ENCODE measurements at places on chromosomes 16 and 17. TPM values are rescaled to one million over a fixed set of nuclear protein-coding genes. Genes with fewer than 3 reads are reported as not detected.

DNA sequence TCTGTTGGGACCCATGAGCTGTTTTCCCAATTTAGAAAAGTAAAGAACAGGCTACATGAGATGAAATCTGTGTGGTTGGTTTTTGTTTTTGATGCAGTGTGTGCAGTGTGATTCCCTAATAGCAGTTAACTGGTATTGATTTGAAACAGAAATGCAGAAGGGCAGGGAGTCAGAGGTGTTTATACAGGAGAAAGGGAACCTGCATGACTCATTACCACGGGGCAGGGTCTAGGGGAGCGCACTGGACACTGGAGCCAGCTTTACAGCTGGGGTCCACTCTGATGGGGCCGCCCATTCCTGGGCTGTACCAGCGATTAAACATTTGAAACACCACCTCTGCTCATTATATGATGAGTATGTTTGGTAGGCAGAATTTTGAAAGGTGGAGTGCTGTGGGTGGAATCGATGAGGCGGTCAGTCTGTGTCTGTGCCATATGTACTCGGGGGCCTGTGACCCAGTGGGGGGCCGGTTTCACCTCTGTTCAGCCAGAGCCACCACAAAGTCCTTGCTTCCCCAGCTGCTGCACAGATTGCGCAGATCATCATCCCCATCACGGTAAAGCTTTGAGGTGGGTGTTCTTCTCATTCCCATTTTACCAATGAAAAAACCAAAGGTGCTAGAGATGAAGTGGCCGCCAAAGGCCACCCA is 142.5 kb downstream of the CMIP start:
- DNase-seq, result no peak

DNA sequence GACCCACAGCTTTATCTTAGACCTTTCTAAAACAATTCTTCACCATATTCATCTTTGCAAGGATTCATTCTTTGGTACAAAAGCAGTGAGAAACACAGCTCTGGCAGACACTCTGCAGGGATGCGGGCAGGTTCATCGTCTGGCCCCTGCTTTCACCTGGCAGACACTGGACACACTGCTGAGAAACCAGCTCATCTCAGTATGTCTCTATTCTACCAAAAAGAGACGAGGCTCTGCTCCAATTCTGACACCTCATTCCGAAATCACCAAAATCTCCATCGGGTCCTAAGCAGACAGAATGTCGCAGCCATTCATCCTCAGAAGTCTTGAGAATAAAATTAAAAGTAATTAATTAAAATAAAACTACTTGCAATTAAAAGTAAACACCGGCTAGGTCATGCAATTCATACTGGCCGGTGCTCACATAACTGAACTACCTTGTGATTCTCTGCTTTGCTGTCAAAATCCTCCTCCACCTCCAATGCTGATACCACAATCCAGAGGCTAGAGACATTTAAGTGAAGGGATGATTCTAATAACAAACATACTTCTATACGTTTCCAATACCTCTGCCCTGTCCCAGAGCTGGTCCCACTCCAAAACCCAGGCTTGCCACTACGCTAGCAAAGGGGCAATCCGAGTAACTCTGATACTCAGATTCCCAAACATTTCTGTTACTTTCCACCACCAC is 1.3 kb downstream of the RNF157 start:
- no peak for DNase-seq

GRCh38 chr16:2821487-2822157 is 4.6 kb downstream of the PRSS21 start:
- DNase-seq, result no peak

- DNase-seq, result no peak
Observed at GRCh38 chr16:55323637-55324271, at the start of gene IRX6. TSS of gene IRX6 (plus strand) at chr16:55324203. CDS start at chr16:55325092, 889 bp downstream.

DNA sequence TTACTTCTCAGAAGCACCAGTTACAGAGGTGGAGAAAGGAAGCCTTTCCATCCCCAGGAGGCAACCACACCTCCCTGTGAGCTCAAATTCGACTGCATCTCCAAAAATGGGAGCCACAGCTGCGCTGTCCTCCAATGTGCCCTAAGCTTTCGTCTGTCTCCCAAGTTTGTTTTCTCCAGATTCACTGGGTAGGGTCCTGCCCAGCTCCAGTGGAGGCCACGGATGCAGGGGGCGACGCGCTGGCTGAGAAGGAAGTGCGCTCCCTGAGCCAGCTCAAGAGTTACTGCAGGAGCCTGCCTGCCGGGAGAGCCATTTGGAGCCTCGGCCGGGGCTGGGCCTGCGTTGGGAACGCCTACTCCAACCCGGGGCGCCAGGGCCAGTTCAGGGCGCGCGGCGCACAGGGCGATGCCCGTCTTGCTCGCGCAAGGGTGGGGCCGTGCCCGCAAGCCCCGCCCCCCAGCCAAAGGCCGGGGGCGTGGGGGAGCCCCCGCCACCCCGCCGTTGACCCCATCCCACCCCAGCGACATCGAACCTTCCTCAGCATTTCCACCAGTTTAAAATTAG is 19.5 kb downstream of the SIAH1 start:
- peak; percentile 86 for DNase-seq

- DNase-seq, result no peak
Observed at GRCh38 chr17:38706505-38707216, 1.6 kb downstream of the MLLT6 start.

DNA sequence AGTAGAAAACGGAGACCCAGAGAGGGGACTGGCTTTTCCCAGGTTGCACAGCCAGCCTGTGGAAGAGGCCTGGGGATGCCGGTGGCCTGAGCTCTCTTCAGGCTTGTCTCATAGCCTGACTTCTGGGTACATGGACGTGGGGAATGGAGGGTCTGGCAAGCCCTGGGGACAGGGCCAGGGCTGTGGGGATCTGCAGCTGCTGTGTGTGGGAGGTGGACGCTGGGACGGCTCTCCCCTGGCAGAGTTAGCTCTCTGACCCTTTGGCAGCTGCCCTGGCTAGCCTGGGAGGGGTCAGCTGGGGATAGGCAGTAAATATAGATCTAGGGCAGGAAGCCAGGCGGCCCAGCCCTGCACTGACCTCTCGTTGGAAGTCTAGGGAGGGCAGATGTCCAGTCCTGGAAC is 20.5 kb downstream of the SLC4A1 start:
- no peak for DNase-seq

GRCh38 chr16:51723036-51723724 is 572.1 kb upstream of the SALL1 start:
- DNase-seq, result no peak

DNA sequence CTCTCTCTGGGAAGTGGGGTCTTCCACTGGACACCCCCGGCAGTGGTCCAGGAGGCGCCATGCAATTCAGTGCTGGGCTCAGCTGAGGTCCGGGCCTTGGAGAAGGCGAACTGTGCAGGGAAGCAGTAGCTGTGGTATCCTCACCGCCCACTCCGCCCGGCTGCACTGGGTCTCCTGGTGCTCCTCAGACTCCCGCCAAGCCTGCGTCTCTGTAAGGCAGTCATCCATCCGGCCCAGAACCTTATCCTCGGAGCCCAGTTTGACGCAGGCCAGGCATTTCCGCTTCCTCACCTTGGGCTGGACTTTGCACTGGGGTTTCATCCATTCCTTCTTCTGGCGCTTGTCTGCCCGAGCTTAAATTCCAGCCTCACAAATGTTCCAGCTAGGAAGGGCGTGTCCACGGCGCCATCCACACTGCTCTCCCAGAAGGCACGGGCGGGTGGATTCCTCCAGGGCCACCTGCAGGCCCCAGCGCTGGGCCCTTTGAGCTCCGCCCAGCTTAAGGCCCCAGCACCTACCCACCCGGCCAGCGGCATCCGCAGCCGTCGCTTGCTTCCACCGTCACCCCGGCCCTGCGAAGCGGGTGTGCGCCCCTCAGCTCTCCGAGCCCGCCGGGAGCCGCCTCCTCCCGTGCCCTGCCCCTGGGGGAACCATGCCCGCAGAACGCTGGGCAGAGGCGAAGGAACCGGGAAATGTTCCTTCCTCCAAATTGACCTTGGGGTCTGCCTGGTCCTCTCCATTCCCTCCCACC is 1884.8 kb downstream of the TP53TG3F start:
- DNase-seq, result no peak

DNA sequence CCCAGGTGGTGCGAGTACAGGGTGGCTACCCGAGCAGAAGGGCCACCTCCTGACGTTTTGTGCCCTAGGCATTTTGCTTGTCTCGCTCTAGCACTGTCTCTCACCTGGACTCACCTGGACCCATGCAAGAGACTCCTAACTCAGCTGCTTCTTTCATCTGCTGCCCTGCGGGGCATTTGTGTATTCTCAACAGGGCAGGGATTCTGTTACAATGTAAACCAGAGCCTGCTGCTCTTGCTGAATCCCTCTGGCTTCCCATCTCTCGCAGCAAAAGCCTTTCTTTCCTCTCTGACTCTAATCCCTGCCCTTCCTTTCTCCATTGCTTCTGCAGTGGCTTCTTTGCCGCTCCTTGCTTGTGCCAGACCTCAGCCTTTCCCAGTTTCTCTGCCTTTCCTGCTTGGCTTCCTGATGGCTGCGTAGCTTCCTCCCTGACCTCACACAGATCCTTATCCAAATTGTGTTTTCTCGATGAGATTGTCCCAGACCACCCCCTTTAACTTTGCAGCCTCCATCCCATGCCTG is 10.2 kb downstream of the ARSG start:
- DNase-seq, result no peak

DNA sequence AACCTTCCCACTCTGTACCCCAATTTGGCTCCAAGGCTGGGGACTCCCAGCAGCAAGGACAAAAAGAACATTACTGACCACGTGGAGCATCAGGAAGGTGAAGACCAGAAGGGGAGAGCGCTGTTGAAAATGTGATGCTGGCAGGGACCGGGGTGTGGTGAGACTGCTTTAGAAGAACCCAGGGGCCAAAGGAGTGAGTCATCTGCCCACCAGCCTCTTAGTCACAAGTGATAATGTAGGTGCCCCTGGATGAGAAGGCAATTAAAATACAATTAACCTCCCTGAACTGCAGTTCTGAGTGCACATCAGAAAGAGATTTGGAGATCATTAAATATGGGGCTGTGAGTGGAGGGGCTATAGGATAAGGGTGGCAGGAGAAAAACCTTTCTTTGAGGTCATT is 366.6 kb upstream of the CCL2 start:
- peak; percentile 34 for DNase-seq

GRCh38 chr16:81593481-81593880 is 148.9 kb downstream of the CMIP start:
- DNase-seq, result no peak

GRCh38 chr16:87425941-87426340 is 33.8 kb downstream of the MAP1LC3B start:
- DNase-seq, result no peak

DNA sequence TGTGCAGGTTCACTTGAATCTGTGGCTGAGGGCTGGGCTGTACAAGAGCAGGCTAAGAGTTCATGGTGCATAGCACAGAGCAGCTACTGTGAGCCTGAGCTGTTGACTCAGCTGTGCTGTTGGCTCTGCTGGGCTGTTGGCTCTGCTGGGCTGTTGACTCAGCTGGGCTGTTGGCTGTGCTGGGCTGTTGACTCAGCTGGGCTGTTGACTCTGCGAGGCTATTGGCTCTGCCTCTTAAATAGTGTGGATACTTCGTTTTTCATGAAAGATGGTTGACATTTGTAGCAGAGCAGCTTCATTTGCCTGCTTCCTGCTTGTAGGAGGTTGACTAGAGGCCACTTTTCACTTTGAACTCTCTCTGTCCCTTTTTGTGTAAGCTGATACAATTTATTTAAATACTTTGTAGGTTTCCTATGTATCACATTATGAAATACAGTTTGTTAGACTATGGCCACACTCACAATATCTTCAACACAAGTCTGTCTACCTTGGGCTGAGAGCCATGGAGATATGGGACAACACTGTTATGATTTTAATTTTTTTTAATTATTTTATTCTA is 40.3 kb upstream of the CCNF start:
- peak; percentile 69 for DNase-seq

DNA sequence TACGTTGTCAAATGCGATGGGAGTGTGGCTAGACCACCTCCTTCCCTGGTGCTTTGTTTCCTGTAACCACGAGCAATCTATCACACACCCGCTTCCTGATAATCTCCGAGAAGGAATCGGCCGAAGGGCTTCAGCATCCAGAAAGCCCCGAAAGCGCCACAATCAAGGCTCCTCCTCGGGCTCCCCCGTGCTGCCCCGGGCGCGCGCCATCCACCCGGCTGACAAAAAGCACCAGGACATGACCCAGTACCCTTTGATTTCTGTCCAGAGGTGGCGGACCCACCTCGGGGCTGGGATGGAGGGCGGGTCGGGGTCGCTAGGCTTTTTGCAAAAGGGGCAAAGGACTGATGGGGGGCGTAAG is 743 bp upstream of the ARMC7 start:
- DNase-seq, result no peak

DNA sequence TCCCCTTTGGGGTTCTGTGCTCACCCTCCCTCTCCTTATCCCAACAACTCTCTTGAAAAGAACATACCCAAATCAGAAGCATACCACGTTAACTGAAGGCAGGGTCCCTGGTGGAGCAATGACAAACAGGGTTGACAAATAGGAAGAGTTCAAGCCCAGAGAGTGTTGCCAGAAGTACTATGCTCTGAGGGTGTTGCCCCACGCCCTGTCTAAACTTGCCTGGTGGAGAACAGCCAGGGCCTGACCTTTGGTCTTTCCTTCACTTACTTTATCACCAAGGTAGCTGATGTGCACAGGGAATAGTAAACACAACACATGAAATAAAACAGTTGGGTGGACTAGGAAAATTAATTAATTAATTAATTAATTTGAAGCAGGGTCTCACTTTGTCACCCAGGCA is 23.3 kb downstream of the ZNF75A start:
- no peak for DNase-seq

- DNase-seq, result no peak
Observed at GRCh38 chr17:39973496-39973895, 7.1 kb upstream of the PSMD3 start.

- no peak for DNase-seq
Observed at GRCh38 chr16:12120982-12121652, 144.6 kb downstream of the SNX29 start.

GRCh38 chr17:75811174-75811573 is 26.6 kb downstream of the UNK start:
- DNase-seq, result no peak

- no peak for DNase-seq
Observed at GRCh38 chr16:57898961-57899360, 72.0 kb downstream of the CNGB1 start.

- no peak for DNase-seq
Observed at GRCh38 chr16:89949121-89949742, 677 bp downstream of the DEF8 start.

- peak; percentile 42 for DNase-seq
Observed at GRCh38 chr17:59561042-59561441, 4.4 kb upstream of the DHX40 start.

GRCh38 chr17:50917418-50917743 is 51.2 kb upstream of the TOB1 start:
- DNase-seq, result no peak

GRCh38 chr17:82548681-82549303 is 29.3 kb downstream of the FOXK2 start:
- DNase-seq, result no peak

- no peak for DNase-seq
Observed at GRCh38 chr17:50864747-50865059, 1.5 kb downstream of the TOB1 start.

- no peak for DNase-seq
Observed at GRCh38 chr17:65583921-65584603, 22.6 kb upstream of the AXIN2 start.

- no peak for DNase-seq
Observed at GRCh38 chr16:65260746-65261145, 138.9 kb upstream of the CDH11 start.

GRCh38 chr17:7347630-7348477 is 4.1 kb upstream of the KCTD11 start:
- DNase-seq, result no peak

Gene DPEP3
- total RNA-seq, result not detected

Gene ZNF205
- total RNA-seq, result 9.3 TPM

Gene PLD6
- total RNA-seq, result 0.24 TPM

Gene KRT34
- not detected for total RNA-seq

Gene BEAN1
- 1.7 TPM for total RNA-seq

Gene ZNF598
- total RNA-seq, result 13.6 TPM

Gene KRTAP4-6
- not detected for total RNA-seq

Gene EPOP
- 1.8 TPM for total RNA-seq

Measured in RPMI7951 (cell line).